ENCODE measurements at places on chromosomes 7 and 10.

DNA sequence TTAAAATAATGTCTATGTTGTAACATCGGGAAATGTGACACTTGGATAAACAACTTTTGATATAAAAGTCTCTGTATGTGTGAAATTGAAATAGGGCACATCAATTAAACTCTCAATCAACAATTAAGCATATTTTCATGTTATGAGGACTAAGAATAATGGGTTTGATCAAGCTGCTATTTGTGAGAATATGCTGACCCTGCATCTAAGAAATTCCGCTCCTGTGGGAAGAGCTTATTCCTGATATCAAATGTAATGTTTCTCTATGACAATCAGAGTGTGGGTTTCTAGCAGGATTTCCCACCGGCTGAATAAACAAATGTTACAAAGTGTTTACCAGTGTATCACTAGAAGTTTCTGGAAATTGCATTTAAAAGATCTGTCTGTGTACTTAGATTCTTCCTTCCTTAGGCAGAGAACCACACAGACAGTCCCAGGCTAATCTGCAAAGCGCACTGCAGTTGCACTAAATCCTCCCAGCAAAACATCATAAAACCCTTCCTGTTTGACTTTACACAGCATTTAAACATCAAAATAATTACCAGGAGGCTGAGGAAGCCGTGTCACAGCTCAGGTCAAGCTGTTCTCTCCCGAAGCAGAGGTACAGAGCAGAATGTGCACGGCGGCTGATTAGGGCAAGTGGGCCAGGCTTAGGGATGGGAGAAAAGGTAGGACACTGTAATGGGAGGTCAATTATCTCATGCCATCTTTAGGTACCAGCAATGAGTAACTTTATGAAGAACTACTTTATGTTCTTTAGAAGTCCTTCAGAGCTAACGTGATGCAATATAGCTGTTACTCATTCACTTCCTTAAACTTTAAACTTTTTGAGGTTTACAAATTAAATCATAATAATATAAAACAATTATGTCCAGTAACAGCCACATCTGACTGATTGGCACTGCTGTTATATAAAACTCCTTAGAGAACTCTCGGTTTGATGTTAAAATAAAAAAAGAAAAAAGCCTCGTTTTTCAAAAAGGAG lies 109.1 kb upstream of the CTTNBP2 start:
- DNase-seq, result no peak

DNA sequence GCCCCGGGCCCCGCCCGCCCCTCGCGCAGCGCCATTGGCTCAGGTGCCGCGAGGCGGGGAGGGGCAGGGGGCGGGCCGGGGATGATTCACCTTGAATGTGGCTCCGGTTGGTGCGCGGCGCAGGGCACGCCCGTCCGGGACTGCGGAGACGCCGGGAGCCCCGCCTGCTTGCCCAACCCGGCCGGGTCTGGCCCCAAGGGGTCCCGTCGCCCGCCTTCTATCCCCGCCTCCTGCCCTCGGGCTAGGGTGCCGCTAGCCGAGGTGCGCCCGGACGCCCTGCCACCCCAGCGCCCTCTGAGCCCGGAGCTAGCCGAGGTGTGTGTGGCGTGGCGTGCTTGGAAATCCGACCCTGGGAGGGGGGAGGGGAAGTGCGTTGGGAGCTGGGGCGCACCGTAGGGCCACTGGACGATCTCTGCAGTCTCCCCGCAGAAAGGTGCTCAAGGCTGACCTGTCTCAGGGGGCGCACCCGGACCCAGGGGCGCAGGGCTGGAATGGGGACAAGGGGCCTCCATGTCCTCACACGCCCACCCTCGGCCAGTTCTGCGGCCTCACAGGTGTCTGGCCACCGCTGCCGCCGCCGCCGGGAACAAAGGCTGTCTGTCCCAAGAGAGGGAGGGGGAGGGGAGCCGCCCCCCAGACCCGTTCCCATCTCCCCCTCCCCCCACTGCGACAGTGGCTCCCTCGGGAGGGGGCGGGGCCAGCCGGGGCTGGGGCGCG lies 168.9 kb downstream of the NRF1 start:
- peak; percentile 73 for DNase-seq

GRCh38 chr7:27999829-28000228 lies 180.8 kb downstream of the JAZF1 start:
- DNase-seq, result no peak

DNA sequence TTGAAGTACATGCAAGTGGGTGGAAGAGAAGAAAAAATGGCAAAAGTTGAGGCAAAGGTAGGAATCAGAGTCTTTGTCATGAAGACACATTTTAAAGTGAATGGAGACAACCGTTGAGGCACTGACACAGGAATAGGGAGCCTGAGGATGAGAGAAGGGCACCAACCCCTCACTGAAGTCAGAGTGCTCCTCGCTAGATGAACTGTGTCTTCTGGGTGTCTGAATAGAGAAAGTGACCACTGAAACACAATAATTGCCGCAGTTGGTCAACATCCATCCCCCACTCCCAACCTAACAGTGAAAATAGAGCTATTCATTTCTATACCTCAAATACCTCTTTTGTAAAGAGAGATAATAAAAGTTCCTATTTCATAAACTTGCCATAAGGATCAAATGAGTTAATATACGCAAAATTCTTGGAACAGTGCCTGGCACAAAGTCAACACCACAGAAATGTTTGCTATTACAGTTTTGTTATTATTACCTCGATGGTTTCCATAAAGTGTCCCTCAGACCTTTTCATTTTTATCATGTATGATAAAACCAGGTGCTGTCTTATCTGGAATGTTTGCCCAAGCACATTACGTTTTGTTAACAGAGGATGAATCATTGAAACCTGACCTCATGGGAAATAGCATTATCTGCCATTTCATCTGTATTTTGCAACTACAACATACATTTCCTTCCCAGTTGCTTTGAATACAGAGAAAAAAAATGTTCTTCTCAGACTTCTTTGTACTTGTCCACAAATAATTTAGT lies 61.8 kb upstream of the SP4 start:
- no peak for DNase-seq

DNA sequence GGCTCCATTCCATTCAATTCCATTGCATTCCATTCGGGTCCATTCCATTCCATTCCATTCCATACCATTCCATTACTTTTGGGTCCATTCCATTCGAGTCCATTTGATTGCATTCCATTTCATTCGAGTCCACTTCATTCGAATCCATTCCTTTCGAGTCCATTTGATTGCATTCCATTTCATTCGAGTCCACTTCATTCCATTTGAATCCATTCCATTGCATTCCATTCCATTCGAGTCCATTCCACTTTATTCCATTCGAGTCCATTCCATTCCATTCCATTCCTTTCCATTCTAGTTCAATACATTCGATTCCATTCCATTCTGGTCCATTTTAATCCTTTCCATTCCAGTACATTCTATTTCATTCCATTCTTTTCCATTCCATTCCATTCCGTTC lies 334.0 kb downstream of the ZNF33B start:
- DNase-seq, result no peak

DNA sequence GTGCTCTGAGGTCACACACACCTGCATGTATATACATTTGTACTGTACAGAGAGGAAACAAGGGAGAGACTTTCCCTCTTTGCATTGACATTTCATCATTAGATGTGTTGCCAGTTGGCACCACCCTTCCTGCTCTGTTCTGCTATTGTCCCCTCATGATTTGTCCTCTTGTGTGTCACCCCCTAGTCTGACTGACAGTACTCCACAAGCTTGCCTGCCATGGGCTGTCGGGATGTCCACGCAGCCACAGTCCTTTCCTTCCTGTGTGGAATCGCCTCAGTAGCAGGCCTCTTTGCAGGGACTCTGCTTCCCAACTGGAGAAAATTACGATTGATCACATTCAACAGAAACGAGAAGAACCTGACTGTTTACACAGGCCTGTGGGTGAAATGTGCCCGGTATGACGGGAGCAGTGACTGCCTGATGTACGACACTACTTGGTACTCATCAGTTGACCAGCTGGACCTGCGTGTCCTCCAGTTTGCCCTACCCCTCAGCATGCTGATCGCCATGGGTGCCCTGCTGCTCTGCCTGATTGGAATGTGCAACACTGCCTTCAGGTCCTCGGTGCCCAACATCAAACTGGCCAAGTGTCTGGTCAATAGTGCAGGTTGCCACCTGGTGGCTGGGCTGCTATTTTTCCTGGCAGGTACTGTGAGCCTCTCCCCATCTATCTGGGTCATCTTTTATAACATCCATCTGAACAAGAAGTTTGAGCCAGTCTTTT lies 9.4 kb downstream of the CLDN12 start:
- DNase-seq, result no peak

GRCh38 chr10:95655571-95656290 lies 780 bp downstream of the ALDH18A1 start:
- no peak for DNase-seq

- no peak for DNase-seq
Observed at GRCh38 chr7:15557686-15558085, 4.1 kb downstream of the AGMO start.

GRCh38 chr10:58150290-58150689 lies 117.4 kb downstream of the IPMK start:
- no peak for DNase-seq

DNA sequence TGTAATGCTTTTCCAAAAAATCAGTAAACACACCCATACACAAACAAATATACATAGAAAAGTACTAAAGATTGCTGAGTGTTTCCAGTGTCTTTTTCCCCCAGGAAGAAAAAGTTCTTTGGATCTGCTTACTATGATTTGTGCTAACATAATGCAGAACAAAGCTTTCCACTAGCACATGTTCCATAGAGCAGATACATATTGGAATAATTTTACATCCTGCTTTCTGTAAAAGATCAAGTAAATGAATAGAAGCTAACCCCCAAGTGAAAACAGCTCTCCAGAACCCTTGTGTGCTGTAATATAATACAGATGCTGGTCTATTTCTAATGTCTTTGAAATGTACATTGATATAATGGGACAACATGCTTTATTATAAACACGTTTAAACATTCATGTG lies 125.5 kb downstream of the PON1 start:
- no peak for DNase-seq

DNA sequence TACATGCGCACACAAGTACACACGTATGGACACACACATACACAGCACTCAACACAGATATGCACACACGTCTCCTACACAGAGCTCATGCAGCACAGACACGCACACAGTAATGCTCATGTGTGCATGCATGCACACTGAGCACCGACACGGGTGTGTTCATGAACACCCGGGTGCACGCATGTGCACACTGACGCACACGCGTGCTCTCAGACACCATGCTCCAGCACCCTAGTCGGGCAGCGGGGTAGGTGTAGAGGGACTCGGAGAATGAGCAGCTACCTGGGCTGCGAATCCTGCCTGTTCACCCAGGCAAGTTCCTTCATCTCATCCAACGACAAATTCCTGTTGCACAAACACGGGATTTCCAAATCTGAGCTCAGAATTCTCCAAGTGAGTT lies 184.7 kb downstream of the MAD1L1 start:
- no peak for DNase-seq

GRCh38 chr10:48363617-48364355 lies 57.3 kb downstream of the MAPK8 start:
- DNase-seq, result peak; percentile 25

DNA sequence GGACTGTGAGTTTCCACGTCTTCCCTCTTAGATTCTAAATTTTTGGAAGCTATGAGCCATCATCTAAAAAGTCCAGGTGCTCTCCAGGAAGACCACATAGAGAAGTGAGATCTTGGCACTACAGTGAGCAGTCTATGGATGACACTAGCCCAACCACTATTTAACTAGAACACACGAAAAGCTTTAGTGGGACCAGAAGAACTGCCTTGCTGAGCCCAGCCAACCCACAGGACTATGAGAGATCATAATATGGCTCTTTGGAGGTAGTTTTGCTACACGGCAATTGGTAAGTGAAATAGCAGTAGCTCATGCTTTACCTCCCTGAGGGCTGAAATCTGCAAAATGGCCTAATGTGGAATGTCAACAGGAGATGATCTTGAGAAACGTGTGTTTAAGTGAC lies 68.8 kb downstream of the TMEM130 start:
- no peak for DNase-seq

DNA sequence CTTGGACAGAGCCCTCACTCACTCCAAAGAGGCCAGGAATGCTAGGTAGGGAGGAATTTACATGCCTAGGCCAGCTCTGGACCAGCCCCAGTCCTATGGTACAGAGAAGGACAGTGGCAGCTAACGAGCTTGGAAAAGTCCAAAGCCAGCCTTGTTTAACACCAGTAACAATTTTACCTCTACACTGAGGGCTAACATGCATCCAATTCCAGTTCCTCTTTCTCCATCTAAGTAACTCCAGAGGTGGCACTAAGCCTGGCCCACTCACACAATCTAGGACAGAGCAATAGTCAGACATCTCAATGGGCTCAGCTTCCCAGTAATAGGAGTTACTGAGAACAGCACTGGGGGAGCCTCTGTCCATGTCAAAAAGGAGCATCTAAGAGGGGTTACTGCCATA lies 5.7 kb upstream of the LCOR start:
- no peak for DNase-seq
